ENCODE measurements at places on chromosomes 5 and 9. TPM values are rescaled to one million over a fixed set of nuclear protein-coding genes. Genes with fewer than 3 reads are reported as not detected.

DNA sequence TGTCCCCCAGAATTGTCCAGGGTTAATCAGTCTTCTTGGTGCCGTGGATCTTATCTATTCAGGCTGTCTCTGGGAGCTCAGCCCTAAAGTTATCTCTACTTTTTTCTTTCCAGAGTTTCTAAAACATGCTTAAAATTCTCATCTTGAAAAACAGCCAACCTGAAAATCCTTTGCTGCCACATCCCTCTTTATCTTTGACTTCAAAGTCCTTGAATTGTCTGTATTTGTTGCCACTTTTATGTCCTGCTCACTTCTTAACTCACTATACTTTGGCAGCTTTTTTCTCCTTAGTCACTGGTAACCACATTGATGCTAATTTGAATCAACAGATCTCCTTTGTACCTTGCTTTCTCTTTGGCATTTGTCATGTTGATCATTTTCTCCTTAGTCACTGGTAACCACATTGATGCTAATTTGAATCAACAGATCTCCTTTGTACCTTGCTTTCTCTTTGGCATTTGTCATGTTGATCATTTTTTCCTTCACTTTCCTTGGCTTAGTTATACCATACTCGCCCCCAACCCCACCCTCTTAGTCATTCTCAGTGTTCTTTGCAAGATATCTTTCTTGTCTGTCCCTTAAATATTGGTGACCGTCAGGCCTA is 8.5 kb downstream of the DMXL1 start:
- no peaks in the 10 kb centered on the region for H3K27me3 ChIP-seq
- H3K36me3 ChIP-seq = peaks cover 3% of the 10 kb centered on the region
- peak; percentile 75 for DNase-seq
- H3K27ac ChIP-seq = peak overlapping the region; percentile 84
- peaks cover 46% of the 10 kb centered on the region for H3K4me1 ChIP-seq

The NMUR2 gene
- total RNA-seq = not detected

GRCh38 chr5:159951387-159951786 is 35.1 kb downstream of the ADRA1B start:
- no peaks in the 10 kb centered on the region for H3K36me3 ChIP-seq
- peaks cover 20% of the 10 kb centered on the region for H3K27me3 ChIP-seq
- no peaks in the 10 kb centered on the region for H3K4me1 ChIP-seq
- no peak overlapping the region for H3K27ac ChIP-seq
- DNase-seq = no peak

GRCh38 chr5:6729386-6730310 is 16.4 kb downstream of the TENT4A start:
- H3K36me3 ChIP-seq = peaks cover 52% of the 10 kb centered on the region
- peak; percentile 57 for DNase-seq
- peaks cover 88% of the 10 kb centered on the region for H3K4me1 ChIP-seq
- H3K4me3 ChIP-seq = peak overlapping the region; percentile 9

DNA sequence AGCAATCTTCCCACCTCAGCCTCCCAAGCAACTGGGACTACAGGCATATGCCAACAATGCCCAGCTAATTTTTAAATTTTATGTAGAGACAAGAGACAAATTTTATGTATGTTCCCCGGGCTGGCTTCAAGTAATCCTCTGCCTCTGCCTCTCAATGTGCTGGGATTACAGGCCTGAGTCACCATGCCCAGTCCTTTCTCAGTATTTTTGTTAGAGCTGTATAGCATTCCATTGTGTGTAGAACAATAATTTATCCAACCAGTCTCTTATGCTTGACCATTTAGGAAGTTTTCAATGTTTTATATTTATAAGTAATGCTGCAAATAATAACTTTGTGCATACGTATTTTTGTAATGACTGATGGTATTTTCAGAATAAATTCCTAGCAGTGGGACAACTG is 38.9 kb upstream of the CTXN3 start:
- no peaks in the 10 kb centered on the region for H3K4me1 ChIP-seq
- H3K27me3 ChIP-seq = peaks cover 5% of the 10 kb centered on the region
- no peak for DNase-seq
- no peaks in the 10 kb centered on the region for H3K36me3 ChIP-seq

DNA sequence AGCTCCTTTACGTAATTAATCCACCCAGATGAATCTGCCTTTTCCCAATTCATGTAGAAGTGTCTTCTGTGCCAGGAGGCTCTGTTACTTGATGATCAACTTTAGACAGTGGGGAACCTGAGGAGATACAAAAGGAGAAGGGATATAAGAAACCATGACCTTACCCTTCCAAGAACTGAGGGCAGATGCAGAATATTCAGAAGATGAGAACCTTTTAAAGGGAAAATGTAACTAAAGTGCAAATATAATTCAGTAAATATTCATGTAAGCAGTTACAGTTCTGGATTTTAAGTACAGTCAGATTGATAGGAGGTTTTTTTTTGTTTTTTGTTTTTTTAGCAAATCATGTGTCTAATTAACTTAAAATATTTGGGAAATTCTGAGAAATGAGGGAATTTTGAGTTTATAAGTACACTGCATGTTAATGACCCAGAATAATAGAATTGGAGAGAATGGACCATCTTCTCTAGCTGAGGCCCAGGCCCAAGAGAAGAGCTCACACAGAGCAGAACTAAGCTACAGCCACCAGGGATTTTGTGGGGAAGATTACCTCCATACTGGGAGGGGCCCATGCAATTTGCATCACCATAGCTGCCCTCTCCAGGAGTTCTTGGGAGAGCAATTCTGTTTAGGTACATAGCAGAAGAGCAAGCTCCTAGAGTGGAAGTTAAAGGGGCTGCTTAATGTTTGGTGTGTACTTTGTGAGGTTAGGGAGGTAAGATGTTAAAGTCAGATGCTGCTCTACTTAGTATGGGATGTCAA is 61.5 kb downstream of the SV2C start:
- DNase-seq = no peak
- H3K27ac ChIP-seq = no peak overlapping the region
- no peaks in the 10 kb centered on the region for H3K36me3 ChIP-seq
- H3K4me3 ChIP-seq = no peak overlapping the region
- no peaks in the 10 kb centered on the region for H3K4me1 ChIP-seq

DNA sequence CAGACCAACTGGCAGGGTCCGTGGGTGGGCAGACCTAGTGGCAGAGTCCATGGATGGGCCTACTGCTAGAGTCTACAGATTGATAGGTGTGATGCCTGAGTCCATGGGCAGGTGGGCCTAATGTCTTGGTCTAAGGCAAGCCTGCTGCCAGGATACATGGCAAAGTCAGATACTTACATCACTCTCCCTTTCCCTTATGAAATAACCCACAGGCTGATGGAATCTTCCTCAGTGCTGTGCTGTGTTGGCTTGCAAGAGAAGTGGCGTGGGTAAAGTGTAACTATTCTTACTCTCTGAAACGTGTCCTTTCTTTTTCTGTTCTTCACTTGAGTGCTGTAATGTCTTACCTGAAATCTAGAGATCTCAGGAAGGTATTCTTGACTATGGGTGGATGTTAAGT is 67.3 kb upstream of the ADRB2 start:
- H3K27me3 ChIP-seq = peaks cover 10% of the 10 kb centered on the region
- H3K4me3 ChIP-seq = no peak overlapping the region
- DNase-seq = no peak
- H3K36me3 ChIP-seq = no peaks in the 10 kb centered on the region
- H3K4me1 ChIP-seq = no peaks in the 10 kb centered on the region
- H3K27ac ChIP-seq = no peak overlapping the region

DNA sequence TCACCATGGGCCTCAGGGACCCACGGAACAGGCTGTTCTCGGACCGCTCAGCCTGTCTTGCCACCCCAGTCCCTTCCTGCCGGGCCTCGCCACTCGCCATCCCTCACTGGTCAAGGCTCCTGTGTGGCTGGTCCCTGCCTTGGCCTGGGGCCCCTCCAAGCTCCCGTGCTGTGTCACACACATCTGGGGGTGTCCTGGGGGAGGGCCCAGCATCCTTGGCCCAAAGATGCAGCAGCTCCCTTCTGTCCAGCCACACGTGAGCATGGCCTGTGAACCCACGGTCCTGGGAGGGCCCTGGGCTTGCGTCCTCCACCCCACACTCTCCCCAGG is 425 bp upstream of the EGFL7 start:
- H3K4me1 ChIP-seq = peaks cover 10% of the 10 kb centered on the region
- H3K4me3 ChIP-seq = no peak overlapping the region
- no peak for DNase-seq

DNA sequence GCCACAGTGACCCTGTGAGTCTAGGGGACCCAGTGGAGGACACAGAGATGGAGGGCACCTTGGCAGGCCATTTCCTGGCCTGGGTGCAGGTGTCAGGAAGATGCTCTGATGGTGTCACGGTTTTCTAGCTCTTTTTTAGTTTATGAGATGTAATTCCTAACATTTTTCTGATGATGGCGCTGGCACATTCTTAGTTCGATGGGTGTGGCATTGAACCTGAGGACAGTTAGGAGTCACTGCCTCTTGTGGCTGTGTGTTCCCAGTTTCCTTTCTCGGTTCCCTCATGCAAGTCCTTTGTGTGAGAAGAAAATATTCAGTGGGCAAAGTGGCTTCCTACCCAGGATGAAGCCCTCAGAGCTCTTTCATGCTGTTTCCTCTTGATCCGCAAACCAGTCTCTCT is 129.4 kb upstream of the ICE1 start:
- no peak overlapping the region for H3K27ac ChIP-seq
- no peaks in the 10 kb centered on the region for H3K36me3 ChIP-seq
- H3K4me1 ChIP-seq = no peaks in the 10 kb centered on the region
- DNase-seq = no peak

The EXD3 gene
- 9.0 TPM for total RNA-seq

DNA sequence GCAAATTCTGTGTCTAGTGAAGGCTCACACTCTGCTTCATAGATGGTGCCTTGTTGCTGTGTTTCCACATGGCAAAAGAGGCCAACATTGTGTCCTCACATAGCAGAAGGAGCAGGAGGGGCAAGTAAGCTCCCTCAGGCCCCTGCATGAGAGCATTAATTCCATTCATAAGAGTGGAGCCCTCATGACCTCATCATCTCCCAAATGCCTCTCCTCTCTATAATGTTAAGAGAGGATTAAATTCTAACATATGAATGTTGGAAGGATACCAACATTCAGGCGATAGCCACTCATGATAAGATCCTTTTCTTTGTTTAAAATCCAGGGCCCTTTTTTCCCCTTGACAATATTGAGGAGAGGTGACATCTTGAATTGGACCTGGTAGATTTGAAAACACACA is 35.2 kb upstream of the PAM start:
- no peak overlapping the region for H3K4me3 ChIP-seq
- no peak for DNase-seq
- no peaks in the 10 kb centered on the region for H3K4me1 ChIP-seq
